Mucosa of descending colon (tissue), 3 donors: ENCODE measurements at places on chromosomes 5 and 9. TPM values are rescaled to one million over a fixed set of nuclear protein-coding genes. Genes with fewer than 3 reads are reported as not detected.

PCDHB3 gene
- total RNA-seq, result 0.58 TPM

SPATA31E1 gene
- not detected for total RNA-seq

DDX4 gene
- not detected for total RNA-seq

ADAMTS13 gene
- 3.3 TPM for total RNA-seq

SUSD3 gene
- total RNA-seq, result 1.8 TPM

IL13 gene
- total RNA-seq, result not detected

PRRT1B gene
- total RNA-seq, result 1.9 TPM

IL17B gene
- not detected for total RNA-seq

LTC4S gene
- total RNA-seq, result 3.0 TPM

ANKRA2 gene
- 23.8 TPM for total RNA-seq

CCL27 gene
- not detected for total RNA-seq

SLC34A1 gene
- total RNA-seq, result not detected

RAB3C gene
- 4.8 TPM for total RNA-seq

SOHLH1 gene
- total RNA-seq, result not detected

LRRC70 gene
- 2.8 TPM for total RNA-seq

AQP3 gene
- total RNA-seq, result 8.3 TPM

PCDHGA7 gene
- 1.0 TPM for total RNA-seq

CARTPT gene
- total RNA-seq, result 14.0 TPM

TMC1 gene
- total RNA-seq, result 0.77 TPM

INSL4 gene
- not detected for total RNA-seq

ABHD17B gene
- total RNA-seq, result 21.2 TPM

FIBCD1 gene
- total RNA-seq, result 2.6 TPM

FBP2 gene
- total RNA-seq, result not detected

PDE6A gene
- 3.4 TPM for total RNA-seq

UCK1 gene
- total RNA-seq, result 43.4 TPM

TMOD1 gene
- 2.6 TPM for total RNA-seq

CCDC192 gene
- not detected for total RNA-seq

IL3 gene
- total RNA-seq, result not detected

OR4F3 gene
- total RNA-seq, result not detected

ARID3C gene
- total RNA-seq, result not detected

SPINK7 gene
- total RNA-seq, result not detected

PRKAA1 gene
- 89.7 TPM for total RNA-seq

ACTBL2 gene
- not detected for total RNA-seq

GABRA1 gene
- total RNA-seq, result not detected

DCAF12 gene
- 28.7 TPM for total RNA-seq

CDKN2B gene
- 64.8 TPM for total RNA-seq

ORM2 gene
- total RNA-seq, result 1.0 TPM

RAD23B gene
- total RNA-seq, result 95.6 TPM
